Skin of body (tissue), 3 donors: ENCODE measurements at places on chromosomes 7 and 10. TPM values are rescaled to one million over a fixed set of nuclear protein-coding genes. Genes with fewer than 3 reads are reported as not detected.

DNA sequence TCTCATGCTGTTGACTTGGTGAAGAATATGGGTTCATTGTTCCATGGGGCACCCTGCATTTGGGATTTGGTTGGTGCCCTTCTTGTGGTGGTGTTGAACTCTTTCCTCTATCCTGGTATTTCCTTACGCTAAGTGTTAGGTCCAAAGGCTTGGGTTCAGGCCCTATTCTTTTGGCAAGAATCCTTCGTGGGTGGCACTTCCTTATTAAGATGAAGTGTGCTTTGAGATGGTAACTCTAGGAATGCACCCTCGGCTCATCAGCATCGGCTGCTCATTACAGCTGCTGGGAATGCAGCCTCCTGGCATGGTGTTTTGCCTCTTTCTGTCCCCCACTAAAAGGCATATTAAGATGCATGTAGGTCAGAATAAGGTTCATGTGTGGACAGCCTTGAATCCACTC, 380.7 kb downstream of the RPS24 start:
- no peak for DNase-seq

GRCh38 chr7:131773413-131773812, 217.0 kb upstream of the PODXL start:
- DNase-seq, result no peak

GRCh38 chr10:59885430-59886134, 20.8 kb downstream of the CCDC6 start:
- DNase-seq, result no peak

GRCh38 chr10:86176850-86177536, 189.6 kb downstream of the GRID1 start:
- no peak for DNase-seq

GRCh38 chr10:70034232-70034631, 18.4 kb upstream of the MACROH2A2 start:
- DNase-seq, result peak; percentile 52

- no peak for DNase-seq
These were observed 167.3 kb upstream of the MYO3A start for GRCh38 chr10:25766687-25767221.

GRCh38 chr10:132721725-132722124, 64.2 kb downstream of the NKX6-2 start:
- no peak for DNase-seq

- no peak for DNase-seq
These were observed 73.7 kb upstream of the PFKP start for GRCh38 chr10:2993636-2994035.

DNA sequence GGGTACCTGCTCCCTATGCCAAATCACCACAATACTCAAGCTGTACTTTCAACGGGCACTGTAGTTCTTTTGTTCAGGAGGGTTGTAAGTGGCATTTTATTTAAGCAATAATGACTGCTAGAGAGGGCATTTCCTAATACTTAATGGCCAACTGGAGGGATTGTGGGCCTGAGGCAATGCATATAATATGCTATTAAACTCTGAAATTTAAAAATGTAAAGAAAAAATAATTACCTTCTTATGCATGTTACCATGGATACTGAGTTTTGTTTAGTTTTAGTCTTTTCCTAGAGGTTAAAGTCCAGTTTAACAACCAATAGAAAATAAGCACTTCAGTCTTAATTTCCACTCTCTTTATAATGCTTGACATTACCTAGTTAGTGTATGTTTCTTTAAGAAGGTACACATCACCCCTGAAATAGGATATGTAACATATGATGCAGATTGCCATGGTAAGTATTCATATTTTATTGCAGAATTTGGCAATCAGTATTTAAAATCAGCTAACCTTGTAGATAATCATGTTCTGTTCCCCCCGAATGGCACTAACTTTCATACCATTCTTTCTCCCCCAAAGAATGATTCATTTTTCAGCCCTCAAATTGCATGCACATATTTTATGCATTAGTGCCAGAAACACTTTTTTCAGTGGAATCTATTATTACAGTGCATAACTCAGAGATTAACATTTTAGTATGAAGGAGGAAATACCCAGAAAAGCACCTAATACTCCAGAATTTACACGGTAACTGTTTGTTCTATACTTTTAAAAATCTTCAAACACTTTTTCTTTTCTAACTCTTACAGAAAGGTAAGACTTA, 90.3 kb upstream of the ZNF438 start:
- no peak for DNase-seq

Gene AOAH
- 5.8 TPM for total RNA-seq

Gene ARMC3
- total RNA-seq, result not detected
